ENCODE measurements at places on chromosomes 4 and X.

DNA sequence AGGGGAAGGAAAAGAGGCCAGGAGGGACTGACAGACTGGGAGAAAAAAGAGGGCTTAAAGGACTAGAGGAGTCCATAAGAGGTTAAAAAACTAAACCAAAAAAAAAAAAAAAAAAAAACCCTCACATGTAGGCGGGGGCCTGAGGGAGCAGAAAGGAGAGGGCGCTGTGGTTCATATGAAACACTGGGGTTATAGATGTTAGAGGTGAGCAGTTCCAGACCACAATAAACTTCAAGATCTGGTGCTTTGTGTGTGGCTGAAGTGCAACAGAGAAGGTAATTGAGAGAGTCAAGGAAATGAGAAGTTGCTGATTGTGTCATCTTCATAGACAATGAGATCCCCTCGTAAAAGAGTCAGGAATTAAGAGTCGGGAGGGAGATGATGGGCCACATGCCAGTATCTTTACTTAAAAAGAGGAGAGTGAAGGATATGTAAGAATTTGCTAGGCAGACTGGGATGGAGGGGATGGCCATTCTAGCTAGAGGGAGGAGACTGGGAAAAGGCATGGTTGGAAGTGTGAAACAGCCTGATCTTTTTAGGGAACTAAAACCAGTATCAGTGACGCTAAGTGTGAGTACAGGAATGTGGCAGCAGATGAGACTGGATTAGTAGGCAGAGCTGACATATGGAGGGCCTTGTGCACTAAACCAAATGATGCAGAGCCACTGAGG lies 18.4 kb upstream of the OGT start:
- no peak for DNase-seq

DNA sequence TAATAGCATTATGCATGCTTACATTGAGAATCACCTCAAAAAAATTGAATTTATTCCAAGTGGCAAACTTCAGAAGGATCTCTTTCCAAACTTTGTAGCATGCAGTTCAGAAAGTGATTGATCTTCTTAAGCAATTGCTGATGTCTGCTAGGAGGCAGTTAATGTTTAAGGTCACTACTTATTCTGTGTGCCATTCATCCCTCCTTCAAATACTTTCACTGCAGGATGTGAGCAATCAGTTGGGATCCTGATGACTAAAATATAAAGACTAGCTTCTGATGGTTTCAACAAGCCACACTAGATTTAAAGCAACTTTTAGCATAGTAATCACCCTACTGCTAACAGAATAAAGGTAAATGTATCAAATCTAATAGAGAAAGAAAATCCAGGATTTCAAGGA lies 414.1 kb downstream of the ADGRL3 start:
- no peak for DNase-seq

DNA sequence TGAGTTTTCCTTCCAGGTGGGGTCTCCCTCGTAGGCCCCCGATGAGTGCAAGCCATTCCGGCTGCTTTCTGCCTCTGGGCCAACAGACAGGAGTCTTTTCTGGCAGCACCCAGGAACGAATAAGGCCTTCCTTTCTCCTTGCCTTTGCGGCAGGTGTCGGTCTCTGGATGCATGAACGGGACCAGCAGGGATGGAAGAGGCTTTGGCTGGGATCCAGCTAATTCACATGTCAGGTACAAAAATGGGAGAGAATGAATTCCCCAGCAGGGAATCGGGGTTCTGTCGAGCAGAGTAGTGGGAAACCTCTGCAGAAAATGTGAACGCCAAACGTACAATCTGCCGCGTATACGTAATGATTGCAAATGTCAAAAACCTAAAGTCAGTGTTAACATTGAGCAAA lies 146.1 kb upstream of the TBL1X start:
- no peak for DNase-seq

- no peak for DNase-seq
Measured at GRCh38 chr4:7989654-7990053, 50.0 kb upstream of the AFAP1 start.

GRCh38 chrX:128634754-128635153 lies 582.6 kb upstream of the ACTRT1 start:
- no peak for DNase-seq

Data from activated CD4-positive, alpha-beta T cell treated with anti-CD3 and anti-CD28 coated beads for 4 hours (primary cell).